HT-29 (cell line): ENCODE measurements at places on chromosomes 3 and 15.

DNA sequence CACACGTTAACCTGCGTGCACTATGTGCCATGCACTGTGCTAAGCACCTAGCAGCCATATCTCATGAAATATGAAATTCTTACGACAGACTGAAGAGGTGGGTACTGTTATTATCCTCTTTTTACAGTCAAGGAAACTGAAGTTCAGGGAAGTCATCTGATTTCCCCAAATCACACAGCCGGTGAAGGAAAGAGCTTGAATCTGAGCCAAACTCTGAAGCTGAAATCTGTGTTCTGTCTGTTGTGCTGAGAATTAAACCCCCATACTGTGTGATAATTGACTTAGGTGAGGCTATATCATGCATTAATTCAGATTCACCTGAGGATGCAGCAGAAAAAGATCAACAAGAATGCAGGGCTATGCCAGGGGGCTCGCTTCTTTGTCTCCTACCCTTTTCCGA lies 475 bp downstream of the FAM107A start:
- no peak for DNase-seq

DNA sequence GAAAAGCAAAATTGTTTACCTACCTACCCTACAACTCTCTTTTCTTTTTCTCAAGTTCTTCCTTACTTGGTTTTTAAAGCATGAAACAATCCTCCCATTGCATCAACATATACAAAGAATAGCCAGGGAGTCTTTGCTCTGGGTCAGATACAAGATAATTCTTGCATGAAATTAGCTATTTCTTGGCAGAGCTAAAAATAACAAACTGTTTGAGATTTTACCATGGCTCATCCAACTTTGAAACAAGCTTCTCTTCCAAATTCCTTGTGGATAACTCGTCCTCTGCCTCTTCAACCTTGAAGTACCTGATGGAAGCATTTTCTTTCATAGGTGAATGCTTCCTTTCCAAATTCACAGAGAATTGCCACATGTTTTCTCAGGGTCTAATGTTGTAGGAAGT lies 9.2 kb upstream of the CBLB start:
- DNase-seq, result no peak

DNA sequence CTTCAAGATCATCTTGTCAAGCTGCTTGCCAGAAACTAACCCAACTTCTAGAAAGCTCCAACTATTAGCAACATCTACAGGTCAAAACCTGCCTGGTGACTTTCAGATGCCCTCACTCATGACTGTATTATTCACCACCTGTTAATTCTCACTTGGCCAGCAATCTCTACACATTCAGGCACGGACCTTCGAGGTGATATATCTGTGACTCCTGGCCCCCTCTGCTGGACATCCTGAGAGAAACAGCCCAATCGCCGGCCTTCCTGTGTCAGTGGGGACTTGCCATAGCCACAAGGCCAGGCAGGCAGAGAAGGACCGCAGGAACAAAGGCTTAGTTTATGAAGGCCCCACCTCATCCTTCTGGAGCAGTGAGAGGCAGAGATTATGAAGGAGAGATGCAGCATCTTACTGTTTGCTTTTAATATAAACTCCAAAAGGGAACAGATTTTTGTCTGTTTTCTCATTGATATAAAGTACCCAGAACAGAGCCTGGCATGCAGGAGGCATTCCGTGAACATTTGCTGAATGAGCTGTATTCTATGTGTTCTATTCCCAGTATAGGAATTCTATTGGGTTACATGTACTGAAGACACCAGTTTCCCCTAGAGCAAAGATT lies 24.4 kb upstream of the OCA2 start:
- peak; percentile 95 for DNase-seq

GRCh38 chr3:75341324-75342067 lies 322.6 kb upstream of the FRG2C start:
- DNase-seq, result no peak

GRCh38 chr3:4985330-4986174 lies 6.3 kb downstream of the BHLHE40 start:
- no peak for DNase-seq

DNA sequence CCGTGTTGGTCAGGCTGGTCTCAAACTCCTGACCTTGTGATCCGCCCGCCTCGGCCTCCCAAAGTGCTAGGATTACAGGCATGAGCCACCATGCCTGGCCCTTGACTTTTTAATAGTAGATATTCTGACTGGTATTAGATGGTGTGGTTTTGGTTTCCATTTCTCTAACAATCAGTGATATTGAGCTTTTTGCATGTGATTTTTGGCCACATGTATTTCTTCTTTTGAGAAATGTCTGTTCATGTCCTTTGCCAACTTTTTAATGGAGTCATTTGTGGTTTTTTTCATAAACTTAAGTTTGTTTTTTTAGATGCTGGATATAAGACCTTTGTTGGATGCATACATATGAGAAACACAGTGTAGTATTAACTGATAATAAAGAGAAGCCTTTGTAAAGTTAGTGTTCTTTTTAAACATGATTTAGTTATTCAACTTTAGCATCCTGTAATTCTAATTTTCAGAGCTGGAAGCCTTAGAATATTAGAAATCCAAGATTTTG lies 280.8 kb downstream of the RBMS3 start:
- no peak for DNase-seq

DNA sequence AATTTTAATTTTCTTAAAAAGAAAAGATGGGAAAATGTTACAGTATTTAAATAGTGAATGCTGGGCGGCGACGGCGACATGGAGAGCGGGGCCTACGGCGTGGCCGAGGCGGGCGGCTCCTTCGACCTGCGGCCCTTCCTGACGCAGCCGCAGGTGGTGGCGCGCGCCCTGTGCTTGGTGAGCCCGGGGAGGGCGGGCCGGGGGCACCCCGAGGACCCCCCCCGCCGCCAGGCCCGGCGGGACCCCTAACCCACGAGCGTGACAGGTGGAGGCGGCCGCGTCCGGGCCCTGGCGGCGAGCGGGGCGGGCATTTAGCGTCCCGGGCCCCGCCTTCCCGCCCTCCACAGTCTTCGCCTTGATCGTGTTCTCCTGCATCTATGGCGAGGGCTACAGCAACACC lies 38.4 kb upstream of the GOLGA8J start:
- DNase-seq, result no peak

DNA sequence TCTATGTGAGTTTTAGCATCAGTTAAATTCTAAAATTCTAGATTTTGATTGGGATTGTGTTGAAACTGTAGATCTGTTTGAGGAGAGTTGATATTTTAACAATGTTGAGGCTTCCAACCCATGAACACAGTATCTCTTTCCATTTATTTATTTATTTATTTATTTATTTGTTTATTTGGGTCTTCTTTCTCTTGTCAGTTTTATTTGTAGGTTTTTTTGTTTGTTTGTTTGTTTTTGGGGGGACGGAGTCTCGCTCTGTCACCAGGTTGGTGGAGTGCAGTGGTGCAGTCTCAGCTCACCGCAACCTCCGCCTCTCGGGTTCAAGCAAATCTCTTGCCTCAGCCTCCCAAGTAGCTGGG lies 25.3 kb downstream of the MRAS start:
- DNase-seq, result no peak

- no peak for DNase-seq
These were observed 23.1 kb downstream of the SLC24A5 start for GRCh38 chr15:48143856-48144255.

DNA sequence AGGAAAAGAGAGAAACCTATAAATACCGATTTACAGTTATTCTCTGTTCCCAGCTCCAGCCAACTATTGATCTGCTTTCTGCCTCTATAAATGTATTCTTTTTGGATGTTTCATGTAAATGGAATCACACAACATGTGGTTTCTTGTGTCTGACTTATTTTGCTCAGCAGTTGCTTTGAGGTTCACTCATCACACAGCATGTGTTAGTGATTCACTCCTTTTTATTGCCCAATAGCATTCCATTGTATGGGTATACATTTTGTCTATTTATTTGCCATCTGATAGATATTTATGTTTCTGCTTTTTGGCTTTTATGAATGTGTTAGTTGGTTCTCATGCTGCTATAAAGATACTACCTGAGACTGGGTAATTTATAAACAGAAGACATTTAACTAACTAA lies 23.6 kb downstream of the CCR1 start:
- no peak for DNase-seq
